ENCODE measurements at places on chromosomes 7 and 10.

GRCh38 chr7:138386821-138387220 lies 73.2 kb upstream of the TRIM24 start:
- no peak for DNase-seq

DNA sequence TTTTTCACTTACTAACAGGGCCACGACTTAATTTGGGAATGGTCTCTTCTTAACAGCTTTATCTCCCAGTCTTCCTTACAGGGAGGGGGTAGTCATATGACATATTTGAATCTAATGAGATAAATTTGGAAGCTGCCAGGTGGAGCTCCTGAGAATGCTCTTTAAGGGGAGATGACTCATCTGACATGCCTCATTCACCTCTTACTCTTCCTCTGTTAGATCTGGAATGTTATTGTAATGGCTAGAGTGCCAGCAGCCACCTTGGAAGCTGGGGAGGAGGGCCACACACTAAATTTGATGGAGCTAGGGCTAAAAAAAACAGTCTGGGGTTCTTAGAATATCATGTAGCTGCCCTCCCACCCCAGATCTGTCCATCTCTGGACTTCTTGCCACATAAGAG lies 22.7 kb downstream of the HECW1 start:
- no peak for DNase-seq

DNA sequence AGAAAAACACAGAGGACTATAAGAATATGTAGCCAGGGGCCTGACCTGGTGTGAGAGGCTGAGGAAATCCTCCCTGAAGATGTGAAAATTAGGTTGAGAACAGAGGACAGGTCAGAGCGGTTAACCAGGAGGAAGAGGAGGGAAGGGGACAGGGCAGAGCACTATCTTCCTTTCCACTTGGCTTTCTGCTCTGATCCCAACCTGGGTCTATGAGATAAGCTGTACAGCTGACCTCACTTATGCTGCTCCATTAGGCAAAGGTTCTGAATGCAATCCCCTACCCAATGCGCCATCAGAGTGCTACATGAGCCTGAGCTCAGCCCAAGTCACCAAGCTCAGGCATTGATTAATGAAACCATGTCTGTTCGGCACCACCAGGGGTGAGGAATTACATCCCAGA lies 10.5 kb downstream of the LIPA start:
- DNase-seq: no peak

- DNase-seq: no peak
Measured at GRCh38 chr7:30459591-30460245, 18.9 kb downstream of the NOD1 start.

DNA sequence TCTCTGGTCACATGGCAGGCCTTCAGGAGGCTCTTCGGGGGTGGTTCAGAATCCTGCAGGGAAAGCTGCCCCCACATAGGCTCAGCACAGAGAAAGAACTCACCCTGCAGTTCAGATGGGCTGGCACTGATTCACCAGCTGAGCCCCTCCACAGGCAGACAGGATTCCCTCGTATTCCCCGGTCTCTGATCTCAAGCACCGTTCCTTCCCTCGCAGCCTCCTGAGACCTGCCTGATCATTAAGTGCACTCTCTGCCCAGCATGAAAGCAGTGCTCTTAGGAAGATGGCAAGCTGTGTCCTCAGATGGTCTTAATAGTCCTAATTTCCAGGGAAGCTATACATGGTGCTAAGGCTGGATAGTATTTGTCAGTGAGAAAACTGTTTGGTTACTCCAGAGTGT lies 78.2 kb upstream of the NPS start:
- DNase-seq: no peak

GRCh38 chr10:22005763-22006162 lies 2.2 kb upstream of the DNAJC1 start:
- DNase-seq: no peak

GRCh38 chr7:47688311-47689100 lies 106.6 kb upstream of the TNS3 start:
- DNase-seq: no peak

DNA sequence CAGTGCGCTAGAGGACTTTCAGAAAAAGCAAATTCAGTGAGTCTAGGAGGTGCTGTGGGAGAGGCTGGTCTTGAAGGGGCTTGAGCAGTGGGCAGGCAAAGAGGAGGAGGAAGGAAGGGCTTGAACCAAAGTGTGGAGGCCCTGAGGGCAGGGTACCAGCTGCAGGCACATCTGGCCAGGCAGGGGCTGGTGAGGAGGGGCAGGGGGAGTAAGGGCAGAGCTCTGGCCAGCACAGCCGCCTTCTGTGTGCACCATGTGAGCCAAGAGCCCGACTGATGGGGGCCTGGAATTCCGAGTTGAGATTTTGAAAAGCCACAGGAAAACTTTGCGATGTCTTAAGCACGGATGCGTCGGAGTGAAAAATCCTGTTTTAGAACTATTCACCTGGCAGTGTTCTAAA lies 74.5 kb downstream of the PRPF18 start:
- DNase-seq: no peak
